ENCODE measurements at places on chromosomes 4 and X. TPM values are rescaled to one million over a fixed set of nuclear protein-coding genes. Genes with fewer than 3 reads are reported as not detected.
A peak's percentile ranks its signal among the peaks of the same experiment; 100 is the strongest.

DNA sequence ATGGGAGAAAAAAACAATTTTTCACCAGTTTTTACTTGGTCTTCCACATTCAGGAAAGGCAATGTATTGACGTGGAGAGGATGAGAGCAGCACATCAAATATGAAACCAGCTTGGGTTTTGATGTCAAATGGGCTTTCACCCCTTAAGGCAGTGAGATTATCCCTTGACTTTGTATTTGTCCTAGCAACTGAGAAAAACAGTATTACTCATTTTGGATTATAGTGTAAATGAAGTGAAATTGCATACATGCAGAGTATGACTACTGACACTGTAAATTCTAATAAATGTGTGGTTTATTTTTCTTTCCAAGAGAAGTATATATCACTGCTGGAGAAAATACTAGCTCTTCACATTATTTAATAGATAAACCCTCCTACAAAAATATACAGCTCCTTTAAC lies 863.6 kb upstream of the IGFBP7 start:
- no peak for DNase-seq

GRCh38 chrX:37862851-37863250 lies 15.5 kb upstream of the DYNLT3 start:
- DNase-seq: no peak

DNA sequence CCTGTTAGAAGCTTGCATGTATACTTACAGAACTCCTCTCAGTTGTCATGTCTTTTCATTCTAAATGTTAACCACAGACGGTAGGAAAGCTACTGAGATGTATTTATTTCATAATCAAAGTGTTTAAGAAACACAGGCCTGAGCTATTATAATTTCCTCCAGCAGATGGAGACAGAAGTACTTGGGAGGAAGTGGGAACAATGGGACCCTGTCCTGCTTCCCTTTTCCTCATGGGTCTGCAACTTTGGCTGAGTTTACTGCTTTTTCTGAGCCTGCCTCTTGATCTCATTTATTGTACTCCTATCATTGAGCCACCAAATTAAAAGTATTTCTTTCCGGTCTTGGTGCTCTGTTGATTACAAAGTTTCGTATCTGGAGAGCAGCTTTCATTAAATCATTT lies 67.7 kb upstream of the SPANXN2 start:
- peak; percentile 13 for DNase-seq

DNA sequence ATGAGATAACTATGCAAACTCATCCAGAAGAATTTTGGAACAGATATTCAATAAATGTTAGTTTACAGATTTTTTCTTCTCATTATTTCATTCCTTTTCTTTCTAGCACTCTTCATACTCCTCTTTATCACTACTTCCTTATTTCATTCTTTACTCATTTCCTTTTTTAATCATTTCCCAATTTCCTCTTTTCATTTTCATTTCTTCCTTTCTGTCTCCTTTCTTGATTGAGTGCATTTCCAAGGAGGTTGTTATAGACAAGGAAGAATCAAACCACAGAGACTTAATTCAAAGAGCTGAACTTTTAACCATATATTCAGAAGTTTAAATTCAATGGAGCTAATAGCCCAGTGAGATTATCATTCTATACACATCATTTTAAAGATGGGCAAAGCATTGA lies 600.7 kb downstream of the ARAP2 start:
- no peak for DNase-seq

- no peak for DNase-seq
Measured at GRCh38 chrX:19611636-19612376, 96.5 kb upstream of the MAP3K15 start.

DNA sequence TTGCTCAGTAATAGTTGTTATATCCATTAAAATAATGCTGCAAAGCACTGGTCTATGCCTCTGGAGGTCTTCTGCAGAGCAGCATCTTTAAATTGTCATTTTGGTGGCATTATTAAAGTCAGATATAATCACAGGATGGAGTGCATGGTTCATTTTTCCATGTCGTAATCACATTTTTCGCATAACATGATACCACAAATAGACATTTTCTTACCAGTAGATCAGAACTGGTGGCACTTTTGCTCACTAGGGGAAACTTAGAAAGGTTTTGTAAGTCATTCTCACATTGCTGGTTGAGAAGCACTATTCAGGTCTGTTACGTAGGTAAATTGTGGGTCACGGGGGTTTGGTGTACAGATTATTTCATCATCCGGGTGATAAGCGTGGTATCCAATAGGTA lies 484.5 kb upstream of the PRKX start:
- no peak for DNase-seq

DNA sequence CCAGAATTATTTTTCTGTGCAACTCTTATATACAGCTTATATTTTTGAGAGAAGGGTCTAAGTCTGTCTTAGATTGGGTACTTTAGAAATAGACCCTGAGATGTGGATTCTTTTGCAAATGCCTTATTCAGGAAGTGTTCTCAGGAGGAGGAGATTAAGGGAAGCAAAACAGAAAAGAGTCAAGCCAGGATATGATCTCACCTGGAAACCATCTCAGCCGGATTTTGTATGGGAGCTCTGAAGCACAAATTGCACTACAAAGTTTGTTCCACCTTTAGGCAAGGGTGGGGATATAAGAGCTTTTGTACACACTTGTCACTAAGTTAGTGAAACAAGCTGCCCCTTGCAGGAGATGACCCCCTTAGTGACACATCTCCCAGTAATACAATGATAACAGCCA lies 121.2 kb upstream of the GRPR start:
- no peak for DNase-seq

DNA sequence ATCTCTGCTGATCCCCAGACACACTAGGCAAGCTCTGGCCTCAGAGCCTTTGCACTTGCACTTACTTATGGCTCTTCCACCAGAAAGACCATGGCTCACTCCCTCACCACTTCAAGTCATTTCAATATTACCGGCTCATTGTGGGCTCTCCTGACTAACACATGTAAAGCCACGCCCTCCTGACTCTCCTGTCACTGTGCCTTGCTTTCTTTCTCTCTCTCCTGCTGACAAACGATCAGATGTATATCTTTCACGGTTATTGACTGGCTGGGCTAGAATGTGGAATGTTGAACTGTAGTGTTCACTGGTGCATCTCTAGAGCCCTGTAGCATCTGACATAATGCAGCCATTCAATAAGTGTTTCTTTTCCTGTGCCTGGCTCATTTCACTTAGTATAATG lies 425.1 kb downstream of the RAB28 start:
- DNase-seq: no peak

DNA sequence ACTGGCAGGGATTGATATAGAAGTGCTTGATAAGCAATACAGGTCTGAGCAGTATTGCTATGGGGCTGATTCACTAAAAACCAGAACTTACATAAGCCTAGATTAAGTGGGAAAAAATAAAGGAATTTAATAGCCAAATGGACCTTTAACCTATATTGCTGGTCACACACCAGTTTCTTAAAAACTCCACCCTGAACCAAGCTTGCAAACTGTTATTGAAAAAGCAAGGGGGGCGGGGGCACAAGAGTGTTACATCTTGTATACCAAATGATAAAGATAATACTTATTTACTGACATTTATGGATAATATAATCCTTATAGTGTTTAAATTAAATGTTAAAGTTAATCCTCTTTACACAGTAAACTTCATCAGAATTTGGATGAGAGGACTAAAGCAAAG lies 40.3 kb upstream of the PITX2 start:
- peak; percentile 89 for DNase-seq

DNA sequence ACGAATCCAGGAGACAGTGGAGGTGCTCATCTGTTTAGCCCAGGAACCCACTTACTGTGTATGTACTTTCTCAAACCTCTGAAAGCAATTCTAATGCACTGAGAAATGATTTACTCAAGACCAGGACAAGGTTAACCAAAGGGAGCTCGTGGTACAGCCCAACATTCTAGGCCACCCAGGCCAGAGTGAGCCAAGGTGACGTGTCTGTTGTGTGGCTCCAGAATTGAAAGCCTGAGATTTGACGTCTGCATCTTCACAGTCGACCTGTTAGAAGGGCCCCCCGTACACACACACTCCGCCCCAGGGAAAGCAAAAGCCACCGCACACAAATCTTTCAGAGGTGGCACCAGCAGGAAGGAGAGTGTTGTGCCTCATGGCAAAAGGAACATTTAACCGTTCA lies 2.3 kb downstream of the MAP3K15 start:
- no peak for DNase-seq

GRCh38 chr4:183352546-183352945 lies 30.3 kb upstream of the CLDN24 start:
- no peak for DNase-seq

DNA sequence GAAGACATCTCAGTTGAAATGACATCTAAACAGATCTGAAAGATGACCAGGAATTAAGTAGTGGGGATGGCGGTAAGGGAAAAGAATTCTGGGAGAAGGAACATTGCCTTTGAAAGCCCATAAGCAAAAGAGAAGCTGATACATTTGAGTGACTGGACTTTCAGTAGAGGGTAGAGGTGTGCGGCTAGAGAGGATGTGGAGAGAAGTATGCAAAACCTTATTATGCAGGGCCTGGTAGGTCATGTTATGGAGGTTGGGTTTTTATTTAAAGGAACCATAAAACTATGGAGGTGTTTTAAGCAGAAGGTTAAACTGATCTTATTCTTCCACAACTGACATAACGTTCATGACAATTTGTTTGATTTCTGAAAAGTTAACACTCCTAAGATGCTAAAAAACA lies 36.3 kb downstream of the RPS6KA3 start:
- DNase-seq: no peak

DNA sequence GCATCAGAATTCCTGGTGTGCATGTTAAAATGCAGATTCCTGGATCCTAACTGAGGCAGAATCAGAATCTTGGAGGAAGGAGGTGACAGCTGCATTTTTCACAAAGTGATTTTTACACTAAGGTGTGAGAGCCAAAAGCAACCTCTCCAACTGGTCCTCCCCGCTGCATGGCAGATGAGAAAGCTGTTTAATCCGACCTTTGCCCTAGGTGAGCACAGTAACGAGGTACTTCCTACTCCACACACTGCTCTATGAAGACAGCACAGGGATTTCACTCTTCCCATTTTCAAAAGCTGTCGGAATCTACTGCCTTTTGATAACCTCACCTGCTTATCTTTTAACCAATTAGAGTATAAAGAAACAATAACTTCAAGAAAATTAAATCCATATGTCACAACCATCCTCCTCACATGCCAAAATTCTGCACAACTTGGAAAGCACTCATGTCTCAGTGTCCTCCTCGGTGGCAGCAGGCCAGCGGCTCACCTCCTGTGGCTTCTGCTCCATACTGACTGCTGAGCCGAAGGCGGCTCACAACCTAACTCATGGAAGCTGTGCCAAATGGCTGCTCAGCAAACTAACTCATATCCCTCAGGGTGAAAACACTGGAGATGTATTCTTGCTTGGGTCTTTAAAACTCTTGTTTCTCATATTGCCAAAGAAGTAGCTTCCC lies 3.6 kb downstream of the CASP6 start:
- no peak for DNase-seq

NIPAL1 gene
- total RNA-seq: 1.6 TPM

PRSS12 gene
- 19.3 TPM for total RNA-seq

ARX gene
- not detected for total RNA-seq

TRIML2 gene
- not detected for total RNA-seq

KDR gene
- 0.86 TPM for total RNA-seq

DHRSX gene
- total RNA-seq: 35.4 TPM

AKAP4 gene
- total RNA-seq: not detected
